ENCODE measurements at places on chromosomes 5 and 9.

GRCh38 chr9:126745574-126746411, 59.0 kb upstream of the ZBTB43 start:
- no peak for ATAC-seq

- no peak for ATAC-seq
These were observed 4.6 kb downstream of the NMRK1 start for GRCh38 chr9:75083188-75083970.

- no peak for ATAC-seq
These were observed 1043.0 kb upstream of the C9orf72 start for GRCh38 chr9:28616310-28616709.

- ATAC-seq = no peak
These were observed 36.1 kb upstream of the NDFIP1 start for GRCh38 chr5:142072488-142072887.

DNA sequence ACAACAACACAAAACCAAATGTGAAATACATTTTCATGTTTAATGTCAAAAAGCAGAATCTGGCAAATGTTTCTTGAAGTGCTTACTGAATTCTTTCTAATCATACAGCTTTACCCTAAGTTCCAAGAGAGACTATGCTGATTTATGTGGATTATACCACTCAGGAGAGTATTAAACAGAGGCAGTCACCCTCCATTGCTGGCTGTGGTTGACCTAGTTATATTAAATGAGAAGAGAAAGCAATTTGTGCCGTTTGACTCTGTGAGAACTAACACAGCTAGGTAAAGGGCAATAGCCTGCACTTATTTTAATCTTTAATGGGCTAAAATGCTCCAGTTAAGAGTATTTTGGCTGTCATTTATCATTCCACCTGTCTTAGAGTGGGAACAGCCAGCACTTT, 62.6 kb downstream of the ELL2 start:
- ATAC-seq = no peak

DNA sequence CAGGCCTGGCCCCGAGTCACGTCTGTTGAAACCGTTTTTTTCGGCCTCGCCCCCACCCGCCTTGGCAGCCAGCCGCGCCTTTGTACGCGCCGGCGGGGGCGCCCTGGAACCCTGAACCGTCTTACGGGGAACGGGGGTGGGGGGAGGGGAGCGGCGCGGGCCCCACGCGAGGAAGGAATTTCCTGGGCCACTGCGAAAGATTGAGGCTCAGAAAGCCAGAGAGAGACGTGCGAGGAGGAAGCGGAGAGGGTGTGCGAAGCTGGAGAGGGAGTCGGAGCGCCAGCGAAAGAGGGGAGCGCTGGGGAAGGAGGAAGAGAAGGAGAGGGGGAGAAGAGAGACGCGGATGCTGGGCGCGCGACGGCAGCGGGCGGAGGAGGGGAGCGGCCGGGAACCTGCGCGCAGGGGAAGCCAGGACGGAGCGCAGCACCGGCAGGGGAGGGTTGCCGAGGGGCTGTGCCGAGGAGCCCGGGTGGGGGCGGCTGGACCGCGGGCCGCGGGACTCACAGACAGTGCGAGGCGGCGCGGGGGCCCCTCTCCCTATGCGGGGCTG, 4.6 kb upstream of the PRDM12 start:
- no peak for ATAC-seq

- ATAC-seq = no peak
These were observed 143.5 kb upstream of the PPP1R2B start for GRCh38 chr5:156706631-156707030.

GRCh38 chr5:65418661-65419060, 63.1 kb downstream of the ADAMTS6 start:
- no peak for ATAC-seq

- ATAC-seq = no peak
These were observed 2.6 kb downstream of the LURAP1L start for GRCh38 chr9:12777121-12778022.

- no peak for ATAC-seq
These were observed 439.3 kb upstream of the CTNND2 start for GRCh38 chr5:12343558-12343957.

DNA sequence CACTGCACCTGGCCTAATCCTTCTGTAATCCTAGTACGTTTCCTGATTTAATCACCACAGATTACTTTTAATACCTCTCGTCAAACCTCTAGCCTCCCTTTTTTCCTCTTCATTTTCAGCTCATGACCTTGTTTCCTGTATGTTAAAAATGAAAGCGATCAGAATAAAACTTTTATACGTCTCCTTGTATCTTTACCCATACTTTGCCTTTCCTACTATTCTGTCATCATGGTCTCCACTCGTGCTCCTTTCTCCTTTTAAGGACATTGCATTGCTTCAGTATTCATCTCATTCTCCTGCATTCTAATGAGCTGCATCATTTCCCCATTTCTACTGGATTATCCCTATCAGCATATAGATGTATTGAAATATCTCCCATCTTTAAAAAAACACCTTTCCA, 8.5 kb downstream of the CDC42SE2 start:
- no peak for ATAC-seq

DNA sequence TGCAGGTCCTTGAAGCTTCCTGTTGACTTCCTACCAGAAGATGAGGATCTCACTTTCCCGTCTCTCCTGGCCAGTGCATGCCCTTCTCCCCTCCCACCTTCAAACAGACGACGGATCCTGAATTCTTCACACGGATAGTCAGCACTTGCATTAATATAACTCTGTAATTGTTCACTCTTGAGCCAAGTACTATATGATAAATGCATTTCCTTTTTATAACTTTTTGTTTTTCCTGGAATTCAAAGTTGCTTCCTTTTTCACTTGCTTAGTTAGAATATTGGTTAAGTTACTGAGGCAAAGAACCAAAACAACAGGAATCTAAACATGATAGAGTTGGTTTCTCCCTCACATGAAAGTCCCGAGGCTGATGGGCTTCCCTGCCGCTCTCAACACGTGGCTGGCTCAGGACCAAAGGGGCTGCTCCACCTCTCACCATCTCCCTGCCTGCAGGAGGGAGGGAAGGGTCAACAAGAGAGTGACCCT, 20.2 kb upstream of the EGFL7 start:
- no peak for ATAC-seq

- no peak for ATAC-seq
These were observed 237.2 kb upstream of the TRIM32 start for GRCh38 chr9:116449949-116450348.

- ATAC-seq = no peak
These were observed 27.8 kb downstream of the MAT2B start for GRCh38 chr5:163533223-163533622.

- ATAC-seq = no peak
These were observed 40.2 kb downstream of the SLC1A3 start for GRCh38 chr5:36646507-36647023.

- no peak for ATAC-seq
These were observed 85.4 kb downstream of the TMEM161B start for GRCh38 chr5:88183255-88183654.

GRCh38 chr5:124289641-124290311, 456.7 kb downstream of the ZNF608 start:
- ATAC-seq = no peak

DNA sequence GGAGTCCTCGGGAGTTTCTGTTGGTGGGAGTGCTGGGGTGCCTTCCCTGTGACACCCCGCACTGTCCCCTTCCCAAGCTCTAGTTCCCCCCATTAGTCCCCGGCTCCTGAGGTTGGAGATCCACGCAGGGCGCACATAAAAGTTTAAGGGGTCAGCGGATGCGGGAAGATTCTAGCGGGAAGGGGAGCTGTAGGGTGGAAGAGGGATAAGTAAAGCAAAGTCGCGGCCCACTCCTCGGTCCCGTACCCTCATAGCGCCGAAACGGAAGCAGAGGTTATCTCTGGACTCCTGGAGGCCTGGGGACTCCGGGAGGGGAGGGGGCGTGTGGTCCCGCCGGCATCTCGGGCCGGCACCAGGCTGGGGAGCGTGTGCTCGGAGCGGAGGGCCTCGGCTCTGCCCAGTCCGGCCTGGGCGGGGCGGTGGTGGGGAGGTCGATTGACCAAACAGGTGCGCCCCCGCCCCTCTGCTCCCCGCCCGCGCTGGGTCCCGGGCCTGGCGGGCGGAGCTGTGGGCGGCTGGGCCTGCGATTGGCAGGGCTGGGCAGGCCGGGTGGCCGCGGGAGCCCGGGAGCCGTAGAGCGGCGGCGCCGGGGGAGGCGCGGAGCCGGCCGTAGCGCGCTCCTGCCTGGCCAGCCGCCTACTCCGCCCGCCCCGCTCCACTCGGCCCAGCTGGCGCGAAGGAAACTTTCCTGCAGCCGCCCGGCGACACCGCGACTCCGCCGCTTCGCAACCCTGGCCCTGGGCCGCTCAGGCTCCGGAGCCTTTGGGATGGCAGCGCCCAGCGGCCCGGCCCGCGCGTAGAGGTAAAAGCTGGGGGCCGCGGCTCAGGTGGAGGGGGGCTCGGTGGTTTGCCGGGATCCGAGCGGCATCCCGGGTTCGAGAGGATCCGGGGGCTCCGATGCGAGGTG, 52.2 kb upstream of the DAB2IP start:
- ATAC-seq = peak; percentile 92

- ATAC-seq = no peak
These were observed 1.0 kb upstream of the MINAR2 start for GRCh38 chr5:129746876-129747275.

- ATAC-seq = peak; percentile 29
These were observed 73.1 kb downstream of the PBX3 start for GRCh38 chr9:125820100-125820804.

GRCh38 chr5:98954392-98955028, 25.7 kb upstream of the CHD1 start:
- ATAC-seq = no peak

DNA sequence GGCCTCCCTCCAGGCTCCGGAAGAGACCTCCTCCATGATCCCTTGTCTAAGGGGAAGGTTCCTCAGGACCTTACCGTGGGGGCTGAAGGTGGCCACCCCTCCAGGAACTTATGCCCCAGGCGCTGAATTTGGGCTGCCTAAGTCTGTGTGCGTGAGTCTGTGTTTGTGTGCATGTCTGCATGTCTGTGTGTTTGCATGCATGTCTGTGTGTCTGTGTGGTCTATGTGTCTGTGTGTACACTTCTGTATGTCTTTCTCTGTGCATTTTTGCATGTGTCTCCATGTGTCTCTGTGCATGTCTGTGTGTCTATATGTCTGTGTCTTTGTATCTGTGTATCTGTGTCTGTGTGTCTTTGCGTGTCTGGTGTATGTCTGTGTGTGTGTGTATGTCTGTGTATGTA, 20.5 kb downstream of the ABO start:
- no peak for ATAC-seq

DNA sequence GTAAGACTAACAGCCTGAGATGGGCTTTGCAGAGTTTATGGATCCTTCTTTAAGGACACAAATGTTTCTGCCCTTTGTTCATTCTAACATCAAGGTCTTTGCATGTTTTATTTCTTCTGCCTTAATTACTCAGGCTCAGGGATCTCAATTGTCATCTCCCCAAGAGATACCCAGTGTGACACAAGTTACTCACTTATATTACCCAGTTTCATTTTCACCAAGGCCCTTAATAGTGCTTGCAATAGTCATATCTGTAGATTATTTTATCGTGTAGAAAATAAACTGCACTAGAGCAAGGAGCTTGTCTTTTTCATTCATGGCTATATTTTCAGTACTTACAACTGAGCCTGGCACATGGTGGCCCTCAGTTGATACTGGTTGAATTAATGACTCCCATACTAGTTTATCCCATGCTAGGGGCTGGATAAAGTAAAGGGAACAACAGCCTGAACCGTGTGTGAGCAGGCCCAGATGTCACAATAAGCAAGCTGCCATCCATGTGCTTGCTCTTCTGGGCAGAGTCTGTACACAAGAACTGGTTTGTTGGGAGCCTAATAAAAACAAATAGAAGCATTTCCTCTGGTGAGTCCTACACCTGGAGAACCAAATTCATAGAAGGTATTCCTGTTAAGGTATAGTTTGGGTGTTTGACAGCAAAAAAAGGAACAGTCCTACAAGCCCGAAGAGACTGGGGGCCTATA, 112.5 kb upstream of the CD180 start:
- ATAC-seq = no peak

- peak; percentile 46 for ATAC-seq
These were observed 19.7 kb upstream of the ABL1 start for GRCh38 chr9:130815242-130815808.

GRCh38 chr5:59357381-59357977, 536.0 kb downstream of the PDE4D start:
- no peak for ATAC-seq

DNA sequence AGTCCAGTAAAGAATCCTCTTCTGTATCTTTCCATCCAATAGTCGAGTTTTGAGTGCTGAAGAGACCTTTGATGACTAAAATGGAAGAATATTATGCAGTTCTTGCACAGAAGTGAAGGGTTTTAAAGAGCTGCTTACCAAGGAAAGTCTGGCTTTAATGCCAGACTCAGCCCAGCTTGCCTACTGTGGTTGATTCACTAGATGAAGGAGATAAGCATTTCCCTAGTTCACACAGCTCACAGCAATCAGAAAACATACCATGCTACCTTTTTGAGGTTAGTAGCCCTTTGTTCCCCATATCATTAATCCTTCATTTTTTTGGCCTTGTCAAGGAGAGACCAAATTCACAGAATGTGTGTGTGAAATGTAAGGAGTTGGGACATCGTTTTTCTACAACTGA, 15.3 kb downstream of the IFNA5 start:
- ATAC-seq = no peak

DNA sequence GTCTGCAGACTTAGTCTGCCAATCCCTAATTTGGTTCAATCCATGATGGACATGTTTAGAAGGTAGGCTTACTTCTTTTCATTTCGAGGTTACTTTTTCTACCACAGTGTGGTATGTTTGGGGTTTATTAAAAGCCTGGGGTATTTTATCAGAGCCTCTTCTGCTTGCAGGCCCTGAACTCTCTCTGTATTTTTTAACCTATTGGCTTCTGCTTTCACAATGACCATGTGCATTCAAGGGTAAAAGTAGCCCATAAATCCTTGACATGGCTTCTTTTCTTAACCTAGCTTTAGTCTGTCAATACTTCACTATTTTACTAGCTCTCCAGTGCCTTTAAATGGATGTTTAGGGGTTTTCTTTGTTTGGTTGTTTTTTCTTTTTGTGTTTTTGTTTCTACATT, 286.6 kb downstream of the FER start:
- ATAC-seq = no peak
